ENCODE measurements at places on chromosomes 16 and 17.

GRCh38 chr17:1793447-1793806 is 31.6 kb downstream of the SERPINF1 start:
- peak; percentile 17 for DNase-seq

DNA sequence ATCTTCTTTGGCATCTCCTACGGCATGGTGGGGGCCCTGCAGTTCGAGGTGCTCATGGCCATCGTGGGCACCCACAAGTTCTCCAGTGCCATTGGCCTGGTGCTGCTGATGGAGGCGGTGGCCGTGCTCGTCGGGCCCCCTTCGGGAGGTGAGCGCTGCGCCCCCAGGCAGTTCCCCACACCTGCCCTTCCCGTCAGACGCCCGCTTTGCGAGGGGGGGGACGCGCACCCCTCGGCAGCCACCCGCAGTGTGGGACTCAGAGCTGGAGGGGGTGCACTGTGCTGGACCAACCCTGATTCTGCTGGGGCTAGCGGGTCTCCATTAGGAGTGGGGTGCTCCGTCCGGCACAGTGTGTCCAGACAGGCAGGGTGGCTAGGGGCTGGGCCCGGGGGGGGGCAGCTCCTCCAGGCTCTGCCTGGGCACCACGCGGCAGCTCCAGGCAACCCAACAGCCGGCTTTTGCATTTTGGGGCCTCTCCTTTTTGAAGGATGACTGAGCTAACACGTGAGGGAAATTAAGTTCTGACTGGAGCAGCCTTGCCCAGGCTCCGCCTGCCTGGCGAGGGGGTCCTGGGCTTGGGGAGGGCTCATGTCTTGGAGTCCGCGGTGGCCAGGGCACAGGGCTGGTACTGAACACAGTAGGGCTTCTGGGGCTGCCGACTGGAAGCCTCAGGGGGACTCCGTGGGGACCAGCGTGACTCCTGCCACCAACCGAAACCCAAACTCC is 9.1 kb downstream of the SLC16A3 start:
- no peak for DNase-seq

GRCh38 chr17:14730821-14731220 is 429.9 kb downstream of the HS3ST3B1 start:
- no peak for DNase-seq

- DNase-seq, result no peak
Measured at GRCh38 chr16:74771656-74772315, 2.8 kb downstream of the FA2H start.

DNA sequence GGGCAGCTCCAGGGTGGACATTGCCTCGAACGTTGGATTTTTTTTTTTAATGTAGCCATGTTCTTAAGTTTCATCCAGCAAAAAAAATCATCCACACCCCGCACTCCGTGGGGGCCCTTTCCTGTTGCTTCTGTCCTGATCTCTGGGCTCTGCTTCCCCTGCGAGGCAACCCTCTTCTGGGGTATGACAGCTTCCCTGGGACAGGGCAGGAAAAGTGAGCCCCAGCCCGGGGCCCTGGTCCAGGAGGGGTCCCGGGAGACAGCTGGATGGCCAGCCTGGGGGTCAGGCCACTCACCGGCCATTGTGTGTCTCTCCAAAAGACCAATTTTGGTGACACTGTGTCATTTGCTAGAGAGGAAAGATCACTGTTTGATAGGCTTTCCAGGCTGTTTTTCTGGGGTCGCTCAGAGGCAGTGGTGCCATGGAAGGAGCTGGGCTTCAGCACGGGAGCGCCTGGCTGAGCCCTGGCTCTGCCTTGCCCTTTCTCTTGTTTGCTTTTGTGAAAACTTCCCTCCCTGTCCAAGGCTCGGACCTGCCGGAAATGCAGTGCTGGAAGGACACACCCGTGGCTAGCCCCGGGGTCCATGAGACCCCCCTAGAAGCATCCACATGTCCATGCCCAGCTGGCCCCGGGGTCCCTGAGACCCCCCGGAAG is 41.0 kb upstream of the CHMP6 start:
- DNase-seq, result no peak

DNA sequence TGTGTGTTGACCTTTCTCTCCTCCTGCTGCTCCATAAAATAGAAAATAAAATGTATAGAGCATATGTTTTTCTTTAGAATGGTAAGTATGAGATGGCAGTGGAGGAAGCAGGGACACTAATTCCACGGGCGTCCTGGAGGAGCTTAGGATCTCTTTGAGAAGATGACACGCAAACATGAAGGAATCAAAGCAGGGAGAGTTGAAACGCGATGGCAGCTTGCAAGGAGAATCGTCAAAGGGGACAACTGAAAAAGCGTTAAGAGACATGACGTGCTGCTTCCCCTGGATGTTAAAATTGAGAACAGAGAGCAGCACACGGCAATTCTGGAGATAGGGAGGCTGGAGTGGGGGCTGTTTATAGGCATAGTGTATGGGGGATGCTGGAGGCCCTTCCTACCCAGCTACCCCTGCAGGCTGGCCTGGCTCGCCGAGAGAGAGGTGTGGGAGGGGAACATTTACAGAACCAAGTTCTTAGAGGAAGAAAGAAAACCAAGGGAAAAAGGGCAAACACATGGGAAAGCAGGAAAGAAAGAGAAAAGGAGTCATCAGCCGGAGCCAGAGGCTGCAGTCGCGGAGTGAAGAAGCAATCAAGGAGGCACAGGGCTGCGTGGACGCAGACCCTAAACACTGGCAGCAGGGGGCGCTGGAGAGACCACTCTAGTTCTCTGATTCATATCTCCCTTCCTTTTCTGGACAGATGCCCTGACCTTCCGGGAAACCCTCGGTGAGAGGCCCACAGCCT is 55.8 kb downstream of the MYH13 start:
- DNase-seq, result peak; percentile 59

DNA sequence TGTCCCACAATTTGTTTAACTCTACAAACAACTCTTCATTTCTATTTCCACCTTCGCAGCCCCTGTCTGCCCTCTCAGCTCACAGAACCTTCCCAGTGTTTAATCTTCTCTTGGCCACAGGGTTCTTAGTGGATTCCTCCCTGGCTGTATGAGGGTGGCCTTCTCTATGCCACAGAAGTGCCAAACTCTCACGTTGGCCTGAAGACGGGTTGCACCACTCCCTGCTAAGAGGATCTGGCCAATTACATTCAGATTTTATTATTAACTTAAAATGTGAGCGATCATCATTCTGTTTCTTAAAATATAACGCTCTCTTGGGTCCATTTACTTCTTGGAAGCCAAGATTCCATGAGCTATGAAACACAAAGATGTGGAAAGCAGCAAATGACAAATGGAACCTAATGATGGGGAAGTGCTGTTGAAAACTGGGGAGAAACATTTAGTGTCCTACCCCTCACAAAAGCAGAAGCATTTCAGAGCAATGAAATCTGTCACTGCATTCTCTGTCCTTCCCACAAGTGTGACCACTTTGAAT is 91.3 kb upstream of the NOG start:
- no peak for DNase-seq

DNA sequence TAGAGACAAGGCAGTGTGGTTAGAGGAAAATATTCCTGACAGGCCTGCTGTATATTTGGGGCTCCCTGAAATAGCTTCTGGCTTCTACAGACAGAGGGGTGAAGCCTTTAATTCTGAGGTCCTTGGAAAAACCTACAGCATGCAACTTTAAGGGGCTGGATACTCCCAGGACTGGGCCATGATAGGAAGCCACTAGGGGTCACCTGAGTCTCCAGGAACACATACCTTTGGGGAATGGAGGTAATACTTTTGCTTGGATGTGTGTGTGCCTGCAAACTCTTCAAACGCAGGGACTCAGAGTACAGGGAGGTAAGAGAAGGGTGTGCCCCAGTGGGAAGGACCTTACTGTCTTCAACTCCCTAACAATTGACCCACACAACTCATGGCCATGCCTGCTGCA is 4.1 kb downstream of the ASIC2 start:
- no peak for DNase-seq

- DNase-seq, result no peak
Measured at GRCh38 chr17:51325471-51325870, 65.1 kb downstream of the UTP18 start.

DNA sequence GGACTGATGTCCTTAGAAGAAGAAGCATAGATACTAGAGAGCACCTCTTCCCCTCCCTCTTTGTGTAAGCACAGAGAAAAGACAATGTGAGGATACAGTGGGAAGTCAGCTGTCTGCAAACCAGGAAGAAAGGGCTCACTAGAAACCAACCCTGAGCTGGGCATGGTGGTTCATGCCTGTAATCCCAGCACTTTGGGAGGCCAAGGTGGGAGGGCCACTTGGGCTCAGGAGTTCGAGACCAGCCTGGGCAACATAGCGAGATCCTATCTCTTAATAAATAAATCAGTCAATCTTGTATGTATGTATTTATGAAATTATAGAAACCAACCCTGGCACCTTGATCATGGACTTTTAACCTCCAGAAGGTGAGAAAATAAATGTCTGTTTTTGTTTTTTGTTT is 118.3 kb downstream of the NPIPB5 start:
- no peak for DNase-seq

DNA sequence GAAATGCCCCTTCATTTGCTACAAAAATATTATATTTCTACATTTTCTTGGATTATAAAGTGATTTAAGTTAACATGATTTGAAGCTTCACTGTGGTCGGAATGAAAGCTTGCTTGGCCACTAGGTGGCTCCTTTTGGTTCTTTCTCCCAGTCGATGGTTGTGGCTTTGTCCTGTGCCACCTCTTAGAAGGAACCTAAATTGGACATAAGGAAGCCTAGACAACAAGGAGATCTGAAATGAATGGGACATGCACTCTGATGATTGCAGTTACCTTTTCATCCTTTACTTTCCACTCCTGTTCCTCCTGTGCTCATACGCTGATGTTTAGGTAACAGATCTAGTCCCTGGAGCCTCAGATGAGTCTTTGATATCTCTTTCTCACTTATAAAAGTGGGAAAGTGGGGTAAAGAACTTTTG is 39.2 kb downstream of the FTO start:
- peak; percentile 54 for DNase-seq

DNA sequence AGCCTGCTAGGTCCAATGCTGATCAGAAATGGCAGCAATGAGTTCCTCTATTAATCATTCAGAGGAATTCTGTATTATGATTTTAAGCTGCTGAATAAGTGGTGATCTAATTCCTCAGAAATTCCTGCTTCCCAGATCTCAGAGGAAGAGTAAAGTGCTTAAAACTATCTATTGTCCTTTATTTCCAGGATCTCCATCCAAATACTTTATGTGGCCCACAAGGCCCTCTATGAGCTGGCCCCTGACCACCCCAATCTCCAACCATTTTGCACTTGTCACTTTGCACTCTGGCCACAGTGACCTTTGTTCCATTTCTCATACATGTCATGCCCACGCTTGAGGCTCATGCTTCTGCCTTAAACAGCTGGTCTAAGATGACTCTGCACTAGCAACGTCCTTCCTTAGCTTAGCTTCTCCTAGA is 93.7 kb downstream of the CA10 start:
- DNase-seq, result no peak

GRCh38 chr16:67082891-67083290 is 26.9 kb upstream of the PHAF1 start:
- peak; percentile 7 for DNase-seq

- peak; percentile 81 for DNase-seq
Measured at GRCh38 chr17:15469260-15469659, 1.8 kb upstream of the CDRT4 start.

DNA sequence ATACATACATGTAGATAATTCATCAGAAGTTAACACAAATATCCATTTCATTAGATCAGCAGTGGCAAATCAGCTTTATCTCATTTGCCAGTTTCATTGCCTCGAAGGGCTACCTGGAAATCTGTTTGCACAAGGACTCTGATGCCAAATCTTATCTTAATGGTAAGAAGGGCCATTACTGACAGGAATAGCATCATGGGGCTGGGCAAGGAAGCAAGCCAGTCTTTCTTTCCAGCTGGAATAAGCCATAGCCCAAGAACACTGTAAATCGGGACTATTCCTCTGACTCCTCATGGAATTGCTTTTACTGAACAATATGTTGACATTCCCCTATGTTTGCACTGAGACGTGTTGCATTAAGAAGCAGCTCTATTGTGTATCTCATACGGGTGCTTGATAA is 101.4 kb upstream of the CLEC3A start:
- DNase-seq, result no peak

GRCh38 chr16:3234543-3234856 is 458 bp downstream of the ZNF200 start:
- DNase-seq, result no peak

GRCh38 chr16:4426021-4426684 is 485 bp downstream of the DNAJA3 start:
- DNase-seq, result no peak

- no peak for DNase-seq
Measured at GRCh38 chr16:77905374-77905920, 116.9 kb upstream of the CLEC3A start.

- DNase-seq, result no peak
Measured at GRCh38 chr17:4331614-4332013, 34.9 kb downstream of the UBE2G1 start.

GRCh38 chr17:61378658-61379456 is 20.8 kb upstream of the TBX2 start:
- DNase-seq, result no peak

- DNase-seq, result no peak
Measured at GRCh38 chr17:83032781-83033180, 46.6 kb upstream of the METRNL start.

GRCh38 chr17:55202896-55203295 is 61.9 kb upstream of the HLF start:
- DNase-seq, result no peak

DNA sequence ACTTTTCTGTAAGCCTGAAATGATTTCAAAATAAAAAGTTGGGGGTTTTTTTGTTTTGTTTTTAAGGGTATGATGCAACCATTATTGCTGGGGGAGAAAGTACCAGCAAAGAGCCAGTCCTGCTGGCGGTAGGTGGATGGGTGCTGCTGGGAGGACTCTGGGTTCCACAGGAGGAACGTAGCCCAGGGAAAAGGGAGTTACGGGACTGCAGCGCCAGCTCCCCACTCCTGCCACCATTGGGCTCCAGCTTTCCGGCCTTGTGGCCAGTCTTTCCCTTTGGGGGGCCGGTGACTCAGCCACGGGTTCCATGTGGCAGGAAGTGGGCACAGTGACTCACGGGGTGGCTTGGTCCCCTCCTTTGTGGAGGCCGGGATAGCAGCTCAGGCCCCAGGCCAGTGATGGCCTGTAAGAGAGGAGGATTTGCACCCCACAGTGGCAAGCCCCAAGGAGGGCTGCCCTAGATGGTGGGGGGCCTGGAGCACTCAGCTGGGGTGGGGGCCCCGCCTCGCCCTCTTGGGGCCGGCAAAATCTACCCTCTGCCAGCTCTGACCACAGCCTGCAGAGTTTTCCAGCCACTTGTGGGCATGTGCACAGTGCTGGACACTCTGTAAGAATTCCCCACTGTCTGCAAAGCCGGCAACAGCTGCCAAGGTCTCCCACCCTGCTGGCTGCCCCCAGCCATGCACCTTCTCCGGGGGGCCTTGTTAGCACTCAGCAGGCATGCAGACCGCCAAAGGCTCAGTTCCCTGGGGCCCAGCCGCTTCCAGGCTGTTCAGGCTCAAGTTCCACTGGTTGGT is 30.4 kb downstream of the SOCS3 start:
- peak; percentile 99 for DNase-seq

GRCh38 chr16:66095676-66096075 is 270.8 kb upstream of the CDH5 start:
- no peak for DNase-seq

All from A172 (cell line).